Activated T-cell treated with anti-CD3 and anti-CD28 coated beads, Interleukin-2, amount 50 U/mL, for 72 hours (primary cell): ENCODE measurements at places on chromosomes 2 and 18. TPM values are rescaled to one million over a fixed set of nuclear protein-coding genes. Genes with fewer than 3 reads are reported as not detected.
A peak's percentile ranks its signal among the peaks of the same experiment; 100 is the strongest.

The LRATD1 gene
- total RNA-seq = not detected

The YPEL5 gene
- total RNA-seq = 93.3 TPM

DNA sequence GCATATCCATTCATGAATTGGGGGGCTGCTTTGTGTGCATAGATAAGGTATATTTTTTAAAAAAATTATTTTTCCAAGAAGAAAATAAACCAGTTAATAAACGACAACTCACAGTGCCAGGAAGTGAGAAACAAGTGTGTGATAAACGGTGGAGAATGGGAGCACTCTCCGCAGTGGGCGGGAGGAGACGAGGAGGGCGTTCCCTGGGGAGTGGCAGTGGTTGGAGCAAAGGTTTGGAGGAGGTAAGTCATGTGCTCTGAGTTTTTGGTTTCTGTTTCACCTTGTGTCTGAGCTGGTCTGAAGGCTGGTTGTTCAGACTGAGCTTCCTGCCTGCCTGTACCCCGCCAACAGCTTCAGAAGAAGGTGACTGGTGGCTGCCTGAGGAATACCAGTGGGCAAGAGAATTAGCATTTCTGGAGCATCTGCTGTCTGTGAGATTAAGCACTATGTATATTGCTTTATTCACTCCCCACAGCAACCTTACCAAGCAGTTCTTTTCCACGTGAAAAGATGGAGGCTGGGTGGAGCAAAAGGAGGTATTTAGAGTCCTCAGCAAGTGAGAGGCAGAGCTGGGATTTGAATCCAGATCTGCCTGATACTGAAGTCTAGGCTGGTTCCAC, 27.0 kb upstream of the CASP8 start:
- peaks cover 6% of the 10 kb centered on the region for H3K36me3 ChIP-seq
- no peaks in the 10 kb centered on the region for H3K27me3 ChIP-seq
- H3K4me1 ChIP-seq = peaks cover 71% of the 10 kb centered on the region
- peak overlapping the region; percentile 93 for H3K4me3 ChIP-seq
- peak; percentile 91 for DNase-seq

- peaks cover 7% of the 10 kb centered on the region for H3K4me1 ChIP-seq
- DNase-seq = peak; percentile 80
- H3K27ac ChIP-seq = peak overlapping the region; percentile 63
- H3K36me3 ChIP-seq = peaks cover 6% of the 10 kb centered on the region
- no peak overlapping the region for H3K4me3 ChIP-seq
Measured at GRCh38 chr2:233443511-233444183, 89.4 kb downstream of the DGKD start.

GRCh38 chr2:74148457-74149246, 940 bp upstream of the BOLA3 start:
- peak overlapping the region; percentile 25 for H3K27ac ChIP-seq
- H3K36me3 ChIP-seq = peaks cover 8% of the 10 kb centered on the region
- H3K4me1 ChIP-seq = peaks cover 12% of the 10 kb centered on the region
- H3K4me3 ChIP-seq = no peak overlapping the region
- no peaks in the 10 kb centered on the region for H3K27me3 ChIP-seq
